ENCODE measurements at places on chromosomes 7 and 10.

- DNase-seq: peak; percentile 66
These were observed 19.5 kb upstream of the PPP1R3C start for GRCh38 chr10:91652364-91652763.

GRCh38 chr10:115974816-115975430, 298.1 kb downstream of the GFRA1 start:
- no peak for DNase-seq

- DNase-seq: peak; percentile 76
These were observed 11.6 kb upstream of the SVIL start for GRCh38 chr10:29646238-29646902.

GRCh38 chr7:53800746-53801145, 741.4 kb upstream of the VSTM2A start:
- DNase-seq: no peak

- no peak for DNase-seq
These were observed 42.2 kb upstream of the OPALIN start for GRCh38 chr10:96401036-96401435.

GRCh38 chr10:88082806-88083596, 219.6 kb downstream of the PTEN start:
- no peak for DNase-seq

DNA sequence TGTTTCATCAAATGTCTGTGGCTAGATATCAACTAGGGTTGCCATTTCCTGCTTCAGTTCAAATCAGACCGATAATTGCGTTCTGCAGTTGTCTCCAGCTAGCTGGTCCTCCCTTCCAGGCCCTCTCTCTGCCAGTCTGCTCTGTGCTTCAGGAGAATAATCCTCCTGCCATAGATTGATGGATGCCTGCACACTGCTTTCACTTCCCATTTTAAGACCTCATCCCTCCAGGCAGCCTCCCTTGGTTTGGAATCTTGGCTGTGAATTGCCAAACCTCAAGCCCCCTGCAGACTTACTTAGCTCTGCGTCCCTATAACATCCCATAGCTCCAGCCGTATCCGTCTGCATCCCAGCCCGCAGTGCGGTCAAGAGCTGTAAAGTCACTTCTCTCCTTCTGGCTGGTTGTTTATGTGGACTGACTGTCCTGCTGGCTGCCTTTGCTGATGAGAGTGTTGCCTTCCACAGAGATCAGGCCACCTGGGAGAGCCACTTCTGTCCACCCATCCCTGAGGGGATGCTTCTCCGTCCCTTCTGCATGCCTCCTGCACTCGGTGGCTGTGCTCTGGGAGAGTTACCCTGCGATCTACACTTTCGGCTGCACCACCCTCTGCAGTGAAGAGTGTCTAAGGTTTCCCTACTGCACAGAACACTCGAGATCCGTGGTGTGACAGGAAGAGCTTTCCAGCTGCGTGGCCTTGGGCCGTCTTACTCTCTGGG, 22.4 kb upstream of the KLF6 start:
- no peak for DNase-seq

- no peak for DNase-seq
These were observed 93.8 kb downstream of the C1GALT1 start for GRCh38 chr7:7276161-7276560.

GRCh38 chr10:117461766-117462423, 80.7 kb upstream of the EMX2 start:
- DNase-seq: peak; percentile 98

DNA sequence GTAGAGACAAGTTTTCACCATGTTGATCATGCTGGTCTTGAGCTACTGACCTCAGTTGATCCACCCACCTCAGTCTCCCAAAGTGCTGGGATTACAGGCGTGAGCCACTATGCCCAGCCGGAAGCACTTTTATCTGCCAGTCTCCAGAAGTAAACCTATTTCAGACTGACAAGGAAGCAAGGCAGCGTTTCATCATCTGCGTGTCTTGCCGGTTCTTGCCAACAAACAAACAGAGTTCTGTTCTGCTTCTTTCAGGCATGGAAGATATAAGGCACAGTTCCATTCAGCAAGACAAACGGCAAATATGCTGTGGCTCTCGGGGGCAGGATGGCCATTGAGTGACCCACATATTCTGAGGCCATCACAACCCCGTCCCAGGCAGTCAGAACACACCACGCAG, 15.5 kb upstream of the LARP4B start:
- no peak for DNase-seq

DNA sequence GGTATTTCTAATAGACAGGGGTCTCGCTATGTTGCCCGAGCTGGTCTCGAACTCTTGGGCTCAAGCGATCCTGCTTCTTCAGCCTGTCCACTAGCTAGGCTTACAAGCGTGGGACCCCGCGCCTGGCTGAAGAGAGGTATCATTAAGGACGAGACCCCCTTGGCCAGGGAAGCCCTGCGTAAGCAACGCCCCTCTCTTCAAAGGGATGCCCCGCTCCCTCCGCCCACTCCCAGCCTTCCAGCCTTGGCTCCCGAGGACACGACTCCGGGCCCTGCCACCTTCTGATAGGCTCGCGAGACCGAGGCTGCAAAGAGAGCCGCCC, 220 bp upstream of the ZKSCAN5 start:
- peak; percentile 99 for DNase-seq

GRCh38 chr7:981793-982510, 1.0 kb upstream of the CYP2W1 start:
- DNase-seq: peak; percentile 67

- no peak for DNase-seq
These were observed 140.7 kb downstream of the PAXIP1 start for GRCh38 chr7:154862153-154862791.

- DNase-seq: peak; percentile 21
These were observed 12.2 kb upstream of the LGI1 start for GRCh38 chr10:93745408-93746065.

- DNase-seq: no peak
These were observed 55.2 kb downstream of the ZEB1 start for GRCh38 chr10:31374146-31374696.

- no peak for DNase-seq
These were observed 49.0 kb upstream of the ARHGAP12 start for GRCh38 chr10:31977440-31978155.

DNA sequence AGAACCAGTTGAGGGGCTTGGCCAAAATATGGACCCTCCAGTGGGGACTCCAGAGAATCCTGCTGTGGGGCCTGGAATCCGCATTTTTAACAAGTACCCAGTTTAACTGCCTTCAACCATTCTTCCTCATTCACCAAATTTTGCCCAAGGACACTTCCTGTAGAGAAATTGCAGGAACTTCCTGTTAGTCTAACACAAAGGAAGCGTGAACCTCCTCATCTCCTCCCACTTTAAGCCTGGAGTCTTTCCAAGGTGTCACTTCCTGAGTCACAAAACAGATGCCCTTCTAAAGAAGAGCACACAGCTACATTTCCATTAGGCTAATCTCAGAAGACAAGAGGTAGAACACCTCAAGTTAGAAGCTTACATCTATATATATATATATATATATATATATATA, 188.4 kb downstream of the PPP1R17 start:
- DNase-seq: peak; percentile 35

Measured in umbilical cord (tissue), 2 donors.